Fibroblast of skin of left quadriceps (primary cell): ENCODE measurements at places on chromosomes 2 and 18.
A peak's percentile ranks its signal among the peaks of the same experiment; 100 is the strongest.

- DNase-seq, result no peak
These were observed 222.4 kb downstream of the LOXHD1 start for GRCh38 chr18:46434629-46435028.

DNA sequence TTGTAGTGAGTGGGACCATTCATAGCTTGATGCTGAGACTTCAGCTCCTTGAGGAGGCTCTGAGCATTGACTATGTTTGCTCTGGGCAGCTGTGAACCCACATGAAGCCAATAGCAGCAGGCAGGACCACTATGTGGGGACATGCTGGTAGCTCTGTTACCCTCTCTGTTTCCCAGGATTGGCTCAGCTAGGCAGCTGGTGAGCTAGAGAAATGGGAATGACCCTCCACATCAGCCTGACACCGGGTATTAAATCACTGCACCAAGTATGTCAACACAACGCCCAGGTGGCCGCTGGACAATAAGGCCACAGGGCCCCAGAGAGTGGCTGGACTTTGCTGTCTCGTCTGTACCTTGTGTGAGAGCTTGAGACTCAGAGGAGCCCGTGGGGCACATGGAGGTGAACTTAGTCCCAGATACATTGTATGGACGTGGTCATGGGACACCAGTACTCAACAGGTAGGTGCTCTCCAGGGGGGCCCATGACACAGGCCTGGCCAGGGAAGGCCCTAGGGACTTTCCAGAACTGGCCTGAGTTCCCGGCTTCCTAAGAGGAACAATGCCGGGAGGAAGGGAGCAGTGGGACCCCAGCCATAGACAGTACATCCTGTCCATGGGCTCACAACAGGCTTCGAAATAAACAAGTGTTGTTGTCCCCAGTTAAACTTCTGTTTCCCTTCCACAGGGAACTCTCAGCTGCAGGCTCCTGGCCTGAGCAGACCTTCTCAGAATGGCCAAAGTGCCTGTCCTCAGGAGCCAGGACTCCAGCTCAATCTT lies 35.2 kb downstream of the HS1BP3 start:
- no peak for DNase-seq

GRCh38 chr18:69217196-69218000 lies 183.3 kb upstream of the DOK6 start:
- DNase-seq, result no peak

DNA sequence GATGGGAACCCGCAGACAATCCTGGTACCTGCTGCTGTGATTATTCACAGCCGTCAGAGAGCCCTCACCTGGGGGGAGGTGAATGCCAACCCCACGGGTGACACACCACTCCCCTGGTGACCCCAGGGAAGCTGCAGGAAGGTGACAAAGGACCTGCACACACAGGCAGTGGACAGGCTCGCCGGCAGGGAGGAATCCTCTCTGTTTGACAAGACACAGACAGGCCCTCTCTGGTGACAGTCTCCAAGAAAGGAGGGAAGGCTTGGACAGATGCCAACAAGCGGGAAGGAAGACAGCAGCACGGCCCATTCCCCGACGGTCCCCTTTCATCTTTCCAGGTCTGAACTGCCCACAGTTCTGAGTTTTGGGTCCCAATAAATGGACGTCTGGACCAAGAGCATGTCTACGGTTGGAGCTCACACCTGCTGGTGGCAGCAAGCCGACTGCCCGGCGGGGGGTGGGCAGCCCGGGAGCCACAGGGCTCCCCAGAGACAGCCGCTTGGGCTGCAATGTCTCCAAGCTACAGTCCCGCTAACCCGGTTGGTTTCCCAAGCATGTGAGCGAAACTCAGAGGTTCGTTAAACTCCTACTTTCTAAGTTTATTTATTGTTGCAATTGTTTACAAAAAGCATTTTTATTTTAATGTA lies 31.8 kb downstream of the HDAC4 start:
- no peak for DNase-seq

DNA sequence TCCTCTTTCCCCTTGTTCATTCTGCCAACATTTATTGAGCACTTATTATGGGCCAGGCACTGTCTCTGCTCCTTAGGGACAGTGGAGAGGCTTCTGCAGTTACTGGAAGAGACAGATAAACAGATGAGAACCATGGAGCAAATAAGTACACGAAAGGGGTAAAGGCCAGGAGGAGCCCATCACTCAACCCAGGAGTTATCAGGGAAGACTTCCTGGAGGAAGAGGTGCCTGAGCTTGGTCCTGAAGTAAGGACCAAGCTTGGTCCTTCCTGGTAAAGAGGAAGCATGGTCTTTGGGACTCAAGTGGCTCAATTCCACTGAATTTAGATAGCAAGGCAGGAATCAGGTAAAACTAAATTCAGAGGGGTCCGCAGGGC lies 1.7 kb downstream of the ACTG2 start:
- DNase-seq, result no peak

DNA sequence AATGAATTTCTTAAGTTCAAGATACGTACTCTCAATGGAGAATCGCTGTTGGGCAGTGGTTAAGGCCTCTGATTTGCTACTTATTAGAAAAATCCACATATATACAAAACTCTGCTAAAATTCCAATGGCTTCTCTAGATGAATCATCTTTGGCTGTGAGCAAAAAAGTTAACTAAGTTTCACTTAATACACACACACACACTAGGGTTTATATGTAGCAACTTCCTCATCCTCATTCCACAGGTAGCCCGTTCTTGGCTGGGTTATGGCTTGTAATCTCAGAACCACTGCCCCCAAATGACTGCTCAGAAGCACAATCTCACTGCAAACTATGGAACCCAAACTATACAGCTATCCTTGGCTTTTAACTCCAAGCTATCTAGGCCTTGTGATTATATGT lies 99.7 kb downstream of the SMAD2 start:
- DNase-seq, result no peak

DNA sequence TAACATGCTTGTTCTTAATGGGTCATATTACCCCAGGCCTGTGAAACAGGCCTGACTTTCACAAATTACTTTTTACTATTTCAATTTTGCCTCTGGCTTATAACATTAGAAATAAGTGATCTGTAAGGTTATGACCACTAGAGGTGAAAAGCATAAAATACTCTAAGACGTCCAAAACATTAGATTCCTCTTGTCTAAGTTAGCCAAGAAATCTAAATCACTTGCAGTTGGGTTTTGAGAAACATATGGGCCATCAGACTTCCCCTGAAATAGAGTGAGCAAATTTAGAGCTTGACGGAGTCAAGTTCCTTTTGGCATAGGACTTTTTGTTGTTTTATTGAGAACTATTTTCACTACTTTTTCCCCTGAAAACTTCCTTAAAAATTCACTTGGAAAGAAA lies 32.7 kb upstream of the RIT2 start:
- no peak for DNase-seq

- DNase-seq, result no peak
These were observed 42.7 kb downstream of the EPHA4 start for GRCh38 chr2:221529177-221529942.

- no peak for DNase-seq
These were observed 321.6 kb upstream of the LYPD1 start for GRCh38 chr2:132991471-132992045.

- DNase-seq, result peak; percentile 29
These were observed 8.3 kb upstream of the CTIF start for GRCh38 chr18:48530399-48531081.

DNA sequence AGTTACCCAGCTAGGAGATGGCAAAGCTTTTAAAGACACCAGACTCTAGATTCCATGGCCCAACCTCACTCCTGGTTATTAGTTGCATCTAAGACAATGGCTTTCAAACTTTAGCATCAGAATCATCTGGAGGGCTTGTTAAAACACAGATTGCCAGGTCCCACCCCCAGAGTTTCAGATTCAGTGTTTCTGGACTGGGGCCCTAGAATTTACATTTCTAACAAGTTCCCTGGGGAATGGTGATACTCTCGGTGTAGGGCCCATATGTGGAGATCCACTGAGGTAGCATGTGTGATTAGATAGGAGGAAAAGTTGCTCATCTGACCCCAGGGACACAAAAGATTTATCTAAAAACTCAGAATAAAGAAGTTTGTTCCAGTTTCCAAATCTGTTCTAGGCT lies 14.5 kb upstream of the TTR start:
- DNase-seq, result no peak

- DNase-seq, result no peak
These were observed 8.4 kb downstream of the SLC66A3 start for GRCh38 chr2:11163439-11164317.

- DNase-seq, result no peak
These were observed 537.1 kb downstream of the EPHA4 start for GRCh38 chr2:221034973-221035372.

DNA sequence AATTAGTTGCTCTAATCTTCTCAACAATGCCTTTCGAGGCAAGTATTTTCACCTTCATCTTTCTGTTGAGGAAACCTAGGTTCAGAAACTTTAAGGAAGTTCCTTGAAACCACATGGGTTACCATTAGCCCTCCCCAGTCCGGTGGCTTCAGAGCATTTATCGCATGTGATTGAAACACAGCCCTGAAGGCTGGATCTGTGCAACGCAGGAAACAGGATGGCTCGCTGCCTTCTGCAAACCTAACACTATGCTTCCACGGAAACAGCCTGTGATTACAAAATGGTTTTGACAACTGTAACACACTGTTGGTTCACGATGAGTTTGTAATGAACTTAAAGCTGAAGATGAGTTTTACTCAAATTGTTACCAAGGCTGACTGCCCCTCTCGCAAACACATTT lies 68.5 kb downstream of the EPB41L3 start:
- DNase-seq, result no peak

DNA sequence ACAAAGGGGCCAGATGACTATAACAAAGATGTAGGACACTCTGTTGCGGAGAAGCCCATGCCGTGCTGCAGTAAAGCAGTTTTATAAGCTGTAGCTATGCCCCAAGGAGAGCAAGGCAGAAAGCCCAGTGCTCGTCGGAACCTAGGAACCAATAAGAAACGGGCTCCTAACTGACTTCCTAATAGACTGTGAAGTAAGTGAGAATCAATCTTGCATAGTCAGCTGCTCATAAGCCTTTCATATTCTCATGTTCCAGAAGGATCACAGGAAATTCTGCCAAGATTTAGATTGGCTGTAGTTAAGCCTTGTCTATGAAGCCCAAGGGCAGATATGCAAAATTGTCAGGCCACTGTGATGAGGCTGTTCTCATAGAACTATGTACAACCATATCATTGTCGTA lies 98.4 kb downstream of the RTTN start:
- no peak for DNase-seq

GRCh38 chr2:71000780-71001591 lies 6.3 kb upstream of the TEX261 start:
- DNase-seq, result peak; percentile 34

DNA sequence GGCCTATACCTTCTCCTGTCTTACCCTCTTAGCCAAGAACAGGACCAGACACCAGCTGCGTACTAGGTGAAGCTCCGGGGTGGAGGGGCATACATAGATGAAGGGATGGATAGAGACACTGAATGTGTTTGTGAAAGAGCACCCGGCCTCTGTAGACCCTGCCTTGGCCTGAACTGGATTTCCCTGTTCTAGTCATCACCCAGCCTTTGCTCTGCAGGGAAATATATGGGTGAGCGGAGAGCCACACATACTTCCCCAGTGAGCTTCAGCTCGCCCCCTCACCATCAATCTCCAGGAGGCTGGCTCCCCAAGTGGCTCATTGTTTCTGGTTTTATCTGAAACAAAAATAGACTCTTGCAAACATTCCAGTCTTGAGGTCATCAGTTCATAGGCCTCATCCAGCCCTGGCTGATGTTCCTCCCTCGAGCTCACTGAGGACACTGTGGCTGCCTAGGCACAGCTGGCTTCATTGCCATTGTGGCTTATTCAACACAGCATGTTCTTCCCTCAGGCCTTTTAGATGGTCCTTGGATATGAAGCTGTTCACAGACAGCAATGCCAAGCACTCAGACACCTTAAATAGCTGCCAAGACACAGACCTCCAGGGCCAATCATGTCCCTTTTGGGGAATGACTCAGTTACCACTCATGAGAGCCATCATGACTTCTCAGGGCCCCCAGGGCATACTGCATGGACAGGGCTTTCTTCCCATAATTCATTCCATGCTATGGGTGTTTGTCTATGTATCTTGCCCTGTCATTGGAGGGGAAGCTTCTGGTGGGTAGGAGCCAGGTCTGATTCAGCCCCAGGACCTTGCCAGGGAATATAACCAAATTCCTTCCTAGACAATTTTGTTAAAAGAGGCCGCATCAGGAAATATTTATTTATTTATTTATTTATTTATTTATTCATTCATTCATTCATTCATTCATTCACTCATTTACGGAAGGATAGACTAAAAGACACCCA lies 82.4 kb downstream of the TTC32 start:
- DNase-seq, result no peak

DNA sequence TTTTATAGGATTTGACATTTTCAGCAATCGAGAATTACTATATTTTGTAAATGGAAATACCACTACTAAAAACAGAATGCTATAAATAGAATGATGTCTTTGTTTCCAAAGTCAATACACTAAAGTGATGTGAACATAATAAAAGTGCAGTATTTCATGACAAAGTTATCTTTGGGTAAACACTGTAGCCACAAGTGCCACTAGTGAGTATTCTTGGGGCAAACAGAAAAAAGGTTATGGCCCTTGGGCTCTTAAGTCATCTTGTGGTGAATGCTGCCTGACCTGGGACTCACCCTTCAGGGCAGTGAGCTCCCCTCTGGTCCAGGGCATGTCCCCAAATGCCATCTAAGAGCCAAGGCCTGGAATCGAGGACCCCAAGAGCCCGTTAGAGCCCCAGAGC lies 99.2 kb upstream of the KYNU start:
- DNase-seq, result no peak

- DNase-seq, result no peak
These were observed 71.7 kb upstream of the MYO3B start for GRCh38 chr2:170106102-170106840.

GRCh38 chr2:203579730-203580129 lies 44.6 kb upstream of the RAPH1 start:
- DNase-seq, result no peak

GRCh38 chr2:165621086-165621560 lies 151.6 kb downstream of the CSRNP3 start:
- no peak for DNase-seq

DNA sequence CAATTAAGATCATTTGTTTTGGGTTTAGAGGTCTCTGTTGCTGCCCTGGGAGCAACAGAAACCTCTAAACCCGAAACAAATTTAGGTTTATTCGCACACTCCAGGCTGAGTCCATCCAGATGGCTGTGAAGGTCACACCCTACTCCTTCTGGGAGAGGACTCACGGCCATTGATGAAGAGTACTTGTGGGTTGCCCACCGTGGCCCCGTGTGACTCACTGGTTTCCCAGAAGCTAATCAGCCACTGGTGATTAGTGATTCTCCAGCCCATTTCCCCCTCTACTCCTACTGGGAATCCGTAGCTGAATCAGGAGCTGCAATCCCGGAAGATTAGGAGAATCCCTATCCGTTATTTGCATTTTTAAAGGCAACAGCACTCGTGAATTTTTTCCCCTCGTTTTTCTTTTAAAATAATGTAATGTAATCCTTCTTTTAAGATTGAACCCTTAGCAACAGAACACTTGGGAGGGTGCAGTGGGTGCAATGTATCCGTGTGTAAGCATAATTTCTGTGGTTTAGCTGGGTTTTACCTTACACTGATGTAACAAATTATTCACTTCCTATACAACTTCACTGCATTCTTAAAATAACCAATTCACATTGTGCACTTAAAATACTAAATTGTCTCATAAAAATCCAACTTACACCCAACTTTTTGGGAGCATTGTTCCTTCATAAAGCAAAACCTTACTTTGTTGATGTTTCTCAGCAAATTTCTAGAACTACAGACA lies 27.5 kb upstream of the EPAS1 start:
- DNase-seq, result no peak
